H54 (cell line): ENCODE measurements at places on chromosomes 16 and 17.
A peak's percentile ranks its signal among the peaks of the same experiment; 100 is the strongest.

- no peak for DNase-seq
These were observed 24.9 kb downstream of the RAB11FIP3 start for GRCh38 chr16:450385-450784.

GRCh38 chr16:47966325-47966724 is 189.5 kb downstream of the ABCC12 start:
- no peak for DNase-seq

DNA sequence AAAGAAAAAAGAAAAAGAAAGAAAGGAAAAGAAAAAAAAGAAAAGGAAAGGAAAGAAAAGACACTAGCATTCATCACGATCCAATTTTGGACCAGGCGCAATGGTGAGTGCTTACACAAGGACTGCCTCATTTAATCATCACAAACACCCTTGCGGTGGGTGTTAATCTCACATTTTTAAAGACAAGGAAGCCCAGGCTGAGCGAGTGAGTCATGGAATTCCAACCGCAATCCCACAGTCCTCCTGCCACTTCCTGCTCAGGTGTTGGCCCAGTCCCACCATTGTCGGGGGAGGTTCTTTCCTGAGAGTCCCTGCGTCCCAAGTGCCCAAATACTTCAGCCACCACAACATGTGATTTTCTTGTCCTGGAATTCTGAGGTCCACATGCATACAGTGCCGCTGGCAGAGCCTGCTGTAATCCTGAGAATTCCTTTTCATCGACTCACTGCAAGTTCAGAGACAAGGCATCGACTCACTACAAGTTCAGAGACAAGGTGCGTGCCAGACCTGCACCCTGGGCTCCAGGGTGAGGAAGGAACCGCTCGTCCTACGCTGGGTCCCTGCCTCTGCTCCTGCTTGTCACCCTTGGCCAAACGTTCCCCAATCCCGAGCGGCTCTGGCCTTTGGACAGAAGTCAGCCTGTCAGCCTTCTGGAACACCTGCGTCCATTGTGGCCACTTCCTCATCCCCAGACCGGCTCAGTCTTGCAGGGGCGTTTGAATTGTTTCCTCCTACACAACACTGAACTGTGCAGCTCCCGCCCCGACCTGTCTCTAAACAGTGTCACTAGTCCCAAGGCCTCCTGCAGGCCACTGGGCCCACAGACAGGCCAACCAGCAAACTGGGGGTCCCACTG is 5.8 kb downstream of the ZG16B start:
- DNase-seq = peak; percentile 95

DNA sequence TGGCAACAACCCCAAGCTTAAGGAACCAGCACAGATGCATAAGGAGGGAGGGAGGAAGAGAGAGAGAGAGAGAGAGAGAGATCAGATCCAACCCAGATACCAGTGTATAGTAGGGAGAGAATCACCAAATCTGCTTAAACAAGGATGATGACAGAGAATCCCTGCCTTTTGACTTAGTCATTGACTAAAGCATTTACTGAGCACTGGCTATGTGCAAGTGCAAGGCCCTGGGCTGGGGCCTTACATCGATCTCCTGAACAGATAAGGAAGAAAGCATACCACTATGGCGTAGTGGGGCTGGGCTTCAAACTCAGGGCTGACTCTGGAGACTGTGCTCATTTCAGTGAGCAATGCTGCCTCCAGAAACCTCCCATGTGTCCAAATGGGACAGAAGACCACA is 15.8 kb downstream of the TSNAXIP1 start:
- no peak for DNase-seq

DNA sequence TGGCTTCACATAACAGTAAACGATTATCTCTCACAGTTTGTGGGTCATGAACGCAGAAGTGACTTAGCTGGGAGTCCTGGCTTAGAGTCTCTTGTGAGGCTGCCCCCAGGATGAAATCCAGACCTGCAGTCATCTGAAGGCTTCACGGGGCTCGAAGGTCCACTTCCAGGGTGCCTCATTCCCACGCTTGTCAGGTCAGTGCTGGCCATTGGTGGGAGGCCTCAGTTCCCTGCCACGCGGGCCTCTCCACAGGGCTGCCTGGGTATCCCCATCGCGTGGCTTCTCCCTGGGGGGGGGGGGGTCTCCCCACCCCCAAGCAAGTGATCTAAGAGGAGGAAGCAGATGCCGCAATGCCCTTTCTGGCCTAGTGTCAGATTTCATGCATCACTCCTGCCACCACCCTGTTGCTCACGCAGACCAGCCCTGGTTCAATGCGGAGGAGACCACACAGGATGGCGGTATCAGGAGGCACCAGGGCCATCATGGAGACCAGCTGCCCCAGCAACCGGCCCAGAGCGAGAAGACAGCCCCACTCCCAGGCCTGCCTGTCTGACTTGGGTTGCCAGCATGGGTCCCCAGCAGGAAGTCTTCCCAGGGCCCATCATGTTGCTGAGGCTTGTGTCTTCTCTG is 77.3 kb upstream of the CDH5 start:
- no peak for DNase-seq

DNA sequence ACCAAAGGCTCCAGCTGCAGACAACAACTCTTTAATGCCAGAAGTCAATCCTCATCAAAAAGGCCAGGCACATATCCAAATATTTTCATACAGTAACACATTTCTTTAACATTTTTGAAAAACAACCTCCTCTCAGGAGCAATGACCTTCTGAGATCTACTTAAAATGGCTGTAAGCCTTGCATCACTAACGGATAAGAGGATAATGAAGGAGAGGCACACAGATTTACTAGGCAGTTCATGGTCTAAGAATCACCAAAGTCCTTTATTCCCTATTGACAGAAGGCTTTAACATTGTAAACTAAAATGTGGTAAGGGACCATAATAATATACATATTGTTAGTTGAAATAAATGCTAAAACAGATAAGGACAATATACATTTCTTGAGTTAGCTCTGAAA is 114.7 kb downstream of the USP32 start:
- no peak for DNase-seq

DNA sequence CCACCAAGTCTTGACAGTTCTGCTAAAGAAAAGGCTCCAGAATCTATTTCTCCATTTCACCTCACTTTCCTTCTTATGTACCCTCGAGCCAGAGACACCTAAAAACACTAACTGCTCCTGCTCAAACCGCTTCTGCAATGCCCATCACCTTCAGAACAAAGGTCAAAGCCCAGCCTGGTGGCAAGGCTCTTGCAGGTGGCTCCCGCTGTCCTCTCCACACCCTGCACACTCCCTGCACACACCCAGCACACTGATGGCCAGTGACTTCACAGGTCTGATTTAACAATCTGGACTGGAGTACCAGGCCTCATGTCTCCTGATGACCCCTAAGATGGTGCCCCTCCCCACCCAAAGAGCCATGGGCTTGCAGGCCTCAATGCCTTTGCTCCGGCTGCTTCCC is 9.8 kb upstream of the C17orf113 start:
- no peak for DNase-seq

- DNase-seq = no peak
These were observed 233.6 kb downstream of the SEC14L1 start for GRCh38 chr17:77374170-77374936.

GRCh38 chr17:27950995-27951394 is 57.8 kb upstream of the LYRM9 start:
- DNase-seq = no peak

GRCh38 chr16:9441012-9441411 is 349.6 kb downstream of the HAPSTR1 start:
- no peak for DNase-seq

GRCh38 chr16:89695086-89695874 is 6.2 kb downstream of the SPATA2L start:
- DNase-seq = no peak

DNA sequence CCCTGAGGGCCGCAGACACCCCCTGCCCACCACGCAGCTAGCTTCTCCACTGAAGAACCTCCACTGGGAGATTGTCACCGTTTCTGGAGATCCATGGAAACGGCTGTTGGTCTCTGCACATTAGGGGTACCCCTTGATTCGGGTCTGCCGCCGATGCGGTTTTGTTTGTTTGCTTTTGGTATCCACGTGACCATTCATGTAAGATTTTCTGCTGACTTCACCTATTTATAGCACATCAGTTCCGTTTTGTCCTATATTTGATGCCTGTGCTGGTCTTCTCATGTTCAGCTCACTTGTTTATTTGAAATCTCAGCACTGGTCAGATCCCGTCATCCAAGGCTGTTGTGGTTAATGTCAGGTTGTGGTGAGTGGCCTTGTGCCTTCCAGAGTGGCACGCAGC is 21.1 kb downstream of the CRAMP1 start:
- DNase-seq = no peak

- DNase-seq = no peak
These were observed 234.6 kb upstream of the MON1B start for GRCh38 chr16:76956394-76956793.

DNA sequence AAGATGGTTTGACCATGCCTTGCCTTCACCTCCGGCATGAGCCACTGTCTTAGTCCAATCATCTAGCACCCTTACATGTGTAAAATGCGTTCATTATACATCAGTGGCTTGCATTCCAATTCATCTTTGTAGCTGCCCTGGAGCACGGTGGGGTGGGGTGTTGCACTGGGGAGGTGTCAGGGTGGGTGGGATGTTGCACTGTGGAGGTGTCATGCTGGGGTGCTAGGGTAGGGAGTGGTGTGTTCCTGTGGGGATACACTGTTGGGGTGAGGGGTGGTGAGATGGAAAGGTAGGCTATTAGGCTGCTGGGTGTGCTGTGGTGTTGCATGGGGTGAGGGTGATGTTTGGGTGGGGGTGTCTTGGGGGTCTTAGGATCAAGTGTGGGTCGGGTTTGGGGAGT is 47.0 kb downstream of the NLRC5 start:
- DNase-seq = no peak

- DNase-seq = no peak
These were observed 1.8 kb upstream of the ADAT1 start for GRCh38 chr16:75624921-75625334.

DNA sequence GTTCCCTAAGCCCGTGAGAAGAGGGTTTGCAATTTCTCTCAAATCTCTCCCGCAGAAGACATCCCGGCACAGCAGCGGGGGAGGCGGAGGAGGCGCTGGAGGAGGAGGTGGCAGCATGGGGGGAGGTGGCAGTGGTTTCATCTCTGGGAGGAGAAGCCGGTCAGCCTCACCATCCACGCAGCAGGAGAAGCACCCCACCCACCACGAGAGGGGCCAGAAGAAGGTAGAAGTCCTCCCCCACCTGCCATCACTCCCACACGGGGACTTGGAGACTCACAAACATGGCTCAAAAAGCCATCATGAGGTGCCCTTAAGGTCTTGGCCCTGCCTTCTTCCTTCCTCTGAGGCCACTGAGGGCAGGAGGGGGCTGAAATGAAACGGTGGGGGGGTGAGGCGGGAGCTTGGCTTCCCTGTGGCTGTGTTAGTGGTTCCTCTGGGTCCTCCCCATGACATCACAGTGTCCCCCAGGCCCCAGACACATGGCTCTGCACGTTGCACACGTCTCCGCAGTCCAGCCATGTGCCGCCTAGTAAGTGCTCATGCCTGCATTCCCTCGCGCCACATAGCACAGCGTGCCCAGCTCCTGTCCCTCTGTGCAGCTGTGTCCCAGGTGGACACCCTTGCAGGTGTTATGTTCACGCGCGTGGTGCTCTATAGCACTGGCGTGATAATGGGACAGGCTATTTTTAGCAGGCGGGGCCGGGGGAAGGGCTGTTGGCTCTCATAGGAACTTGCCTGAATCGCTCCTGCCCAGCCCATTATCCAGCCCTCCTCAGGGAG is 6.9 kb downstream of the MLLT6 start:
- no peak for DNase-seq

- no peak for DNase-seq
These were observed 1.6 kb downstream of the HIC1 start for GRCh38 chr17:2056206-2057174.

GRCh38 chr17:69947027-69947759 is 127.8 kb upstream of the KCNJ16 start:
- DNase-seq = no peak

DNA sequence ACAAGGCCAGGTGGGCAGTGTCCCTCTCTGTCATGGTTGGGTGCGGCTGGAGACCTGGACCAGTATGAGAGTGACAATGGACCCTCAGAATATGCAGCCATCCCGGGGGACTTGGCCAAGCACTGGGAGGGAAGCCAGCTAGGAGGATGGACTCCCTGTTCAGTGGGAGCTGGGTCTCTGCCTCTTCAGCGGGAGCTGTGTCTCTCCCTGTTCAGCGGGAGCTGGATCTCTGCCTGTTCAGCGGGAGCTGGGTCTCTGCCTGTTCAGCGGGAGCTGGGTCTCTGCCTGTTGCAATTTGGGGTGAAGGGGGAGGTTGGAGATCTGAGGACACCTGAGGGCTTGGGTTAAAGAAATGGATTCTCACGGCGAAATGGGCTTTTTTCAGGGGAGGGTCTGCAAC is 3.8 kb upstream of the PRSS33 start:
- DNase-seq = no peak

GRCh38 chr16:67543582-67543981 is 15.0 kb downstream of the RIPOR1 start:
- DNase-seq = no peak

GRCh38 chr17:45688353-45688752 is 95.8 kb upstream of the CRHR1 start:
- no peak for DNase-seq

GRCh38 chr16:85759631-85760419 is 8.9 kb upstream of the C16orf74 start:
- DNase-seq = peak; percentile 39

GRCh38 chr16:19645557-19645981 is 72.5 kb downstream of the KNOP1 start:
- DNase-seq = no peak
